ENCODE measurements at places on chromosomes 6 and 20.

GRCh38 chr6:144008120-144008811 is at the start of gene PLAGL1:
TSS of gene PLAGL1 (minus strand) at chr6:144008259. CDS start at chr6:143948136, 60,123 bp downstream.
- DNase-seq, result no peak

DNA sequence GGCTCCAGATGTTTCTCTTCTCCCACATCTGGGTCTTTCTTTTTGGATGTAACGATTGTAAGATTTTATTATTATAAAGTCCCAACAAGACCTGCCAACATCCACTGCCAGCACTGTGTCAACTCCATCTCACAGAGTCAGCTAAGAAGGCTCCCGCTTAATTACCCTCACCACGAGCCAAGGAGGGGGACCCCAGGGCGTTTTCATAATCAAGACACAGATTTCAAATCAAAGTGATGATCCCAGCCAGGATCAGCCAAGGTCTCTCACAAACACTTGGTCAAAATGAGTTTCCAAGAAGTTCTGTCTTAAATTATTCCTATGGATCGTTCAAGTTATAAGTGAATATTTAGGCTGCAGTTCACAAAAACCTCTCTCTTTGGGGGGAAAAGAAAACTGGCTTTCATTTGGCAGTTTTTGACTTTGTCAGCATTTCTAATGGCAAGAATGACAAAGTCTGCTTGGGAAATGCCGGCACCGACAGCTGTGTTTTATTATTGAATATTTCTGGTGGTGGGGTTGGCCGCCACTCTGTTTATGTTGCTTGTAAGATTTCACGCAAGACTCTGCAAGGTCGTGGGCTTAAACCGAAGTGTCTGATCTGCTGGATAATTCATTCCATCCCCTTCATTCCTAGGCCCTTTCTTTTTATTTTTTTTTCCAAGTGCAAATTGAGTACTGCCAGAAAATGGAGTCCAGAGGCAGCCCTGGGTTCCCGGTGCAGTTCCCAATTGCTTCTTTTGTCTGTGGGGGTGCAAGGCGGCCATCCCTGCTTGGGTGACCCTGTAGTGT is 170.2 kb upstream of the PMEPA1 start:
- no peak for DNase-seq

GRCh38 chr6:80357081-80357480 is 250.6 kb downstream of the BCKDHB start:
- no peak for DNase-seq

- DNase-seq, result no peak
Observed at GRCh38 chr6:16760516-16761470, at the start of gene ATXN1. TSS of gene ATXN1 (minus strand) at chr6:16761460.

- DNase-seq, result no peak
Observed at GRCh38 chr6:157282284-157282683, 41.0 kb downstream of the TMEM242 start.

- DNase-seq, result no peak
Observed at GRCh38 chr6:5906842-5907241, 99.9 kb downstream of the NRN1 start.

- no peak for DNase-seq
Observed at GRCh38 chr6:41975276-41975675, 33.7 kb upstream of the CCND3 start.

DNA sequence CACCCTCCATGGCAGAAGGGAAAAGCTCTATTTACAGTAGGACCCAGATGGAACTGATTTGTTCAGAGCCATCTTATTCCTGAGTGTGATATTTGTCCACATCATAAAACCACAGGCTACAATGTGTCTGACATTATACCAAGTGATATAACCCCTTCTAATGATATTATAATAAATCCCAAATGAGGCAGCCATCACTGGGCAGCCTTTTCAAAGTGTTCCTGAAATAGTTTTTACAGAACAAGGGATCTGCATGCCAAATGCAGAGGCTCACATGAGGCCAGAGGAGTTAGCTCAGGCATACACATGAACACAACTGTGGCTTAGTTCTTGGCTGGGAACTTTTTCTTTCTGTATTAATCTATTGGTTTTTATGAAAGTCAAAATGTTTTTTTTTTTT is 207.7 kb downstream of the MAFB start:
- no peak for DNase-seq

DNA sequence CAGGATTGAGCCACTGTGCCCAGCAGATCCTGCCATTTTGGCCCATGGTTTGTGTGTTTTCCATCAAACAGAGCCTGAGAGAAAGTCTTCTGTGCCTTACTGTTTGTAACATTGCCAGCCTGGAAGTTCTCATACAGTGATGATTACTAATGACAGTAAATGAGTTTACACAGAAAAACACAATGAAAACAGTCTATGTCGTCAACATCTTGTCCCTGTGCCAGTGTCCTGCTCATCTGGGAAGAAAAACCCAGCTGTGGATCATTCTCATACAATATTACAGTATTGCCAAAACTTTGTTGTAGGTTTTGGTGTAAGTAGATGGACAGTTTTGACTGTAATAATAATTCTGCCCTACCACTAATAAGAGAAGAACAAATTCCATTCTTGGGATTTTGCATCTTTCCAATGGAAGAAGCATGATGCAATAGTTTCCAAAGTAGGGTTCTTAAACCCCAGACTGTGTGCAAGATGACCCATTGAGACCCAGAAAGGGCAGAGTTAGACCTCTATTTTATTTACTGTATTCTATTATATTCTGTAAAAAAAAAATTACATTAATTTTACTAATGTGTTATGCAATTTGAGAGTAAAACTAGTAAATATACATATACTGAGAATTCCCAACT is 135.0 kb upstream of the JARID2 start:
- no peak for DNase-seq

DNA sequence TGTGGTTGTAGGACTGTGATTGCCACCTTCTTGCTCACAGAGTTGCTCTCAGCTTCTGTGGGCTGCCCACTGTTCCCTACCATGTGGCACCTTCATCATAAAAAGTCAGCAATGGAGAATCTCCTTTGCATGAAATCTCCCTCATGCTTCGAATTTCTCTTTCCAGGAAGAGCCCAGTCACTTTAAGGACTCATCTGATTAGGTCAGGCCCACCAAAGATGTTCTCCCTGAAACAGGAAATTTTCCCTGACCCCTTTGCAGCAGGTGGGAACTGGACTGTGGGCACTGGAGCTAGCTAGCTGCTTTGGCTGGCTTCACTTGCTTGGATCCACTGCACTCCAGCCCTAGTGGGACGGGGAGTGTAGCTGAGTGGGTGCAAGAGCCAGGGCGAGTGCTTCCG is 47.7 kb upstream of the FAM184A start:
- DNase-seq, result no peak

GRCh38 chr6:79385333-79385732 is 150.9 kb upstream of the HMGN3 start:
- DNase-seq, result no peak

GRCh38 chr20:31923388-31924331 is 28.2 kb downstream of the PDRG1 start:
- no peak for DNase-seq

- no peak for DNase-seq
Observed at GRCh38 chr20:36969051-36969450, 17.5 kb upstream of the SAMHD1 start.

DNA sequence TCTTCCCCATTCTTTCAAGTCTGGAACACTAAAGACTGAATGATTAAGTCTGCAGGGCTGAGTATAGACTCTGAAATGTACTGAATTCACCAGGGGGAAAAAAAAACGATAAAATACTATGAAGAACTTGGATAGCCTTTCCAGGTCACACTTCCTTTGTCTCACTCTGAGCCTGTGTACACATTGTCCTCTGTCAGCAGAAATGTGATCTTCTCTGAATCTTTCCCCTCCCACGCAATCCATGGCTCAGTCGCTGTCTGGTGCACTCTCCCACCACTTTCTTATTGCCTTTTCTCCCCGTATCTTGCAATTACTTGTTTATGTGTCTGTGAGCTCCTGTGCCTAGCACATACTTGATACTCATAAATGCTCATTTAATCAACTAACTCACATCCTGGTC is 212.6 kb upstream of the RSPO3 start:
- DNase-seq, result no peak

DNA sequence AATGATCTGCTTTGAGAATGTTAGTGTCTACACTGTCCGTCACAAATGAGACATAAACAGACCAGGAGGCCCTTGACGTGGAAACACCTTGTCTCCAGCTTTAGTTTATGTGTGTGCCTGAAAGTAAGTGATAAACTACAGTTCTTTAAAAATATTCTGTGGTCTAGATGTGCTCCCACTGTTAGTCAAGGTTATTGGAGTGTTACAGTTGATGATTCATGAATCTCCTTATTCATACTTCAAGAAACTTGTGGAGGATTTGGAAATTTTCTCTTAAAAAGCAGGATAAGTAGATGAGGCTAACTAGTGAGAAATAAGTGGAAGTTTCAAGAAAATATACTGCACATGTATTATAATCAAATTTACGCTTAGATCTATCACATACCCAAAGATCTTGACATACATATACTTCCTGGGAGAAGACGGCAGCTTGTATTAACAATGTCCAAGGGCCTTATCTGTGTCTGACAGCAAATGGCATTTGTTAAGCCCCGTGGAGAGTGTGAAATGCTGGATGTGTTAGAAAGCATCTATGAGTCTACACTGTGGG is 90.5 kb upstream of the MBOAT1 start:
- DNase-seq, result no peak

DNA sequence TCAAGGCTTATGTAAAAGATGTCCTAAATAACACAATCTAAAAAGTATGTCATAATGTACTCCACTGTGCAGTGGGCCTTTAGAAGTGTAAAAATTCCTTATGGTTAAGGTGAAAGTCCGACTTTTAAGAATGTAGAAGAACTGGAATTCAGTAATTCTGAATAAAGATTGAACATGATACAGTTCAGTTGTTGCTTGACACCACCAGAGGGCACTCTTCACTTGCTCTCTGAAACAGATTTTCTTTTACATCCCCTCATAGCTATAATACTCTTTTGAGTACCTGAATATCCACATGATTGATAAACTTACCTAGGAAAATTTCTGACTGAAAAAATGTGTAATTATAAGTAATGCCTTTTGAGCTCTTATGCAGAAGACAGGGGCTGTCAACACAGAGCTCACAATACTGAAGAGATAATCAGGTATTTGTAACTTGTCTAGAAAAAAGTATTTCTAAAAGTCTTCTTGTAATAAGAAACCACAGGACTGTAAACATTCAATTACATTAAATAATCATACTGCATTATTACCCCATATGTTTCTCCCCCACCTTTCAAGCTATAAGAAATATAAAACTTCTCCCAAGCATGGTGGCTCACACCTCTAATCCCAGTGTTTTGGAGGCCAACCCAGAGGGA is 92.1 kb downstream of the POPDC3 start:
- peak; percentile 48 for DNase-seq

GRCh38 chr6:35178932-35179832 is 34.6 kb upstream of the SCUBE3 start:
- no peak for DNase-seq

- DNase-seq, result no peak
Observed at GRCh38 chr6:14443629-14444268, 326.2 kb downstream of the CD83 start.
